ENCODE measurements at places on chromosomes 1 and 21.

- no peak for DNase-seq
Observed at GRCh38 chr1:17768651-17769241, 13.6 kb downstream of the ACTL8 start.

GRCh38 chr1:219751870-219752507 is 139.1 kb upstream of the ZC3H11B start:
- no peak for DNase-seq

GRCh38 chr1:111656086-111657017 is 36.8 kb downstream of the RAP1A start:
- DNase-seq, result no peak

GRCh38 chr1:84146411-84147032 is 2.5 kb downstream of the PRKACB start:
- no peak for DNase-seq

DNA sequence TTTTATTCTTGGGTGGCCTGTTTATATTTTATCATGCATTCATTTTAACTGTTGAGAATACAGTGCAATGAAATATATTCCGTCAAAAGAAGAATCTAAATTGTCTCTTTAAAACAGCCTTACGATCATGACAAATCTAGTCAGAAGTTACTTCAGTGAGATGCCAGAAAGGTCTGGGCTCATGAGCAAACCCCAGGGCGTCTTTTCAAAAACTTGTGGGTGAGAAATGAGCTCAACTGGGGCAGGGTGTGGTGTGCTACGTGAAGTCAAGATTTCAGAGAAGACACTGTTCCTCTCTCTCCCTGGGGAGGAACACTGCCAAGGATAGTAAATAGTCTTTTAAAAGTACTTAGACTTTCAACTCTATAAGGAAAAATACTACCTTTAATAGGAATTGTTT is 13.4 kb upstream of the UAP1 start:
- no peak for DNase-seq

DNA sequence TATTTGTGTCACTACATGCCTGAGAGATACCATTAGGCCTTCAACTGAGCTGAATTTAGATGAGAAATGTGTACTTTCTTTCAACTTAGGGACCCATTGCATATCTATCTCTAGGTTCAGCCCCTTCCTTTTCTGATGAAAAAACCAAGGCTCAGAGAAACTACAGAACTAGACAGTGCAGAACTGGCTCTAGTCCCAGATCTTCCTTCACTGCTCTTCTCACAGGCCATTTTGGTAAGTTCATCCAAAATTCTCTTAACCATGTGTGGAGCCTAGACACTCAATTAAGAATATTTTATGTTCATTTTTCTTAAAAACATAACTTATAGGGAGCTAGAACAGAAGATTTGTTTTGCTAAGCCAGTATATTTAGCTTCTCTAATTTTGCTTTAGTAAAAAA is 128.9 kb downstream of the ASTN1 start:
- no peak for DNase-seq

DNA sequence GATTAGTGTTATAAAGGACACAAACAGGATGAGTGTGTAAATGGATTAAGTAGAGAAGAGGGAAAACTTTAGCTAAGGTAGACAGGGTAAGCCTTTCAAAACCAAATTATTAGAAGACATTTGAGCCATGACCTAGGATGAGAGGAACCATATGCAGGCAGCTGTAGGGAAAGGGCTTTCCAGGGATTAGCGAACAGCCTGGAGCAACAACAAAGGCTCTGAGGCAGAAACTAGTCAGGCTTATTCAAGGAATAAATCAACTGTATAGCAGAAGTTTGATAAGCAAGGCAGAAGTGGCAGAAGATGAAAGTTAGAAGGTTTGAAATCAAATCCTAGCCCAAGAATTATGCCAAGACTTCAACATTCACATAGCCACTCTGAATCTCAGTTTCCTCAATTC is 21.3 kb downstream of the AIDA start:
- DNase-seq, result no peak

DNA sequence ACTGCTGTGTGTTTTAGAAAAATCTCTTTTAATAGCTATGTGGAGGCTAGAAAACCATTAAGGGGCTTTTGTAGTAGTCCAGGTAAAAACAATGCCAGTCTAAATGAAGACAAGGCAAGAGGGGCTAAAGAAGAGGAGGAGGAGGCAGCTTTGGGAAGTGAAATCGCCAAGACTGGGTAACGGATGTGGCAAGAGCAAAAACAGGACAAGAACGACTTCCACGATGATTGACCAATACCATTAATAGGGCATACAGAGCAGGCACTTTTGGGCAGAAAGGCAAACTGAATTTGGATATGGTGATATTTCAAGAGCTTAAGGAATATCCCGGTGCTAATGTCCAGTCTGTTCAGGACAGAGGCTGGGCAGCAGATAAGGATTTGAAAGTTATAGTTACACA is 22.0 kb downstream of the COA6 start:
- DNase-seq, result no peak

DNA sequence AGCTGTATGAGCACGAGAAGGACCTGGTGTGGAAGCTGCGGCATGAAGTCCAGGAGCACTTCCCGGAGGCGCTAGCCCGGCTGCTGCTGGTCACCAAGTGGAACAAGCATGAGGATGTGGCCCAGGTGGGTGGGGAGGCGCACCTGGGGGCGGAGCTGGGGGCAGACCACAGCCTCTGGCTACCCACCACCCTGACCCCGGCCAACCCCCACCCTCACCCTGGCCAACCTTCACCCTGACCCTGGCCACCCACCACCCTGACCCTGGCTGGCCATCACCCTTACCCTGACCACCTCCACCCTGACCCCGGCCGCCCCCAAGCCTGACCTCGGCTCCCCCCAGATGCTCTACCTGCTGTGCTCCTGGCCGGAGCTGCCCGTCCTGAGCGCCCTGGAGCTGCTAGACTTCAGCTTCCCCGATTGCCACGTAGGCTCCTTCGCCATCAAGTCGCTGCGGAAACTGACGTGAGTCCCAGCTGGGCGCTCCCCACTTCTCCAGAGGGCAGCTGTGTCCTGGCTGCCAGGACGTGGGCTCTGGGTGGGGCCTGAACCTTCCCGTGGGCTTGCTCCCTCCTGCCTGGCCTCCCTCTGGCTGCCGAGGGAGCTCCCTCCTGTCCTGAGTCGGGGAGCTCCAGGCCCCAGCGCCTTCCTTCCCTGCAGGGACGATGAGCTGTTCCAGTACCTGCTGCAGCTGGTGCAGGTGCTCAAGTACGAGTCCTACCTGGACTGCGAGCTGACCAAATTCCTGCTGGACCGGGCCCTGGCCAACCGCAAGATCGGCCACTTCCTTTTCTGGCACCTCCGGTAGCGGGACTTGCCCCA is 69.5 kb downstream of the PIK3CD start:
- no peak for DNase-seq

GRCh38 chr1:214439352-214440119 is 111.9 kb downstream of the PTPN14 start:
- no peak for DNase-seq

GRCh38 chr1:81974883-81975555 is 174.3 kb downstream of the ADGRL2 start:
- DNase-seq, result no peak

GRCh38 chr21:46428987-46429710 is 29.5 kb upstream of the DIP2A start:
- DNase-seq, result no peak

GRCh38 chr1:228982637-228983036 is 247.4 kb downstream of the RHOU start:
- DNase-seq, result no peak

- no peak for DNase-seq
Observed at GRCh38 chr1:51963592-51964308, 26.8 kb downstream of the RAB3B start.

DNA sequence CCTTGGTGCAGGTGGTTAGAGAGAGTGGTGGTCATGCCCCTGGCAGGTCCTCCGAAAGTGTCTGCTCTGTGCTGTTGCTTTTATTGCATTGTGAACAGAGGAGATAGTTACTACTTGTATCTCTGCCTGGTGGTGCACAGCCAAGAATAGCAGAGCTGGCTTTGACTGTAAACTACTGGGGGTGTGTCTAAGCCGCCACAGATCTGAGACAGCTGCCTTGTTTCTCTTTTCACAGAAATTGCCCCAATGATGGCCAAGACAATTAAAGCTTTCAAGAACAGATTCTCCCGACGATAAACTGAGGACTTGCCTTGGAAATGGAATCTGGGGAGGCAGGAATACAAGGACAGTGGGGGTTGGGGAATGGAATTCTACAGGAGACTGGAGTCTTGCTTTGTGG is 16.0 kb downstream of the ELOA start:
- DNase-seq, result no peak

GRCh38 chr1:203252678-203253077 is 23.2 kb upstream of the CHIT1 start:
- DNase-seq, result no peak

DNA sequence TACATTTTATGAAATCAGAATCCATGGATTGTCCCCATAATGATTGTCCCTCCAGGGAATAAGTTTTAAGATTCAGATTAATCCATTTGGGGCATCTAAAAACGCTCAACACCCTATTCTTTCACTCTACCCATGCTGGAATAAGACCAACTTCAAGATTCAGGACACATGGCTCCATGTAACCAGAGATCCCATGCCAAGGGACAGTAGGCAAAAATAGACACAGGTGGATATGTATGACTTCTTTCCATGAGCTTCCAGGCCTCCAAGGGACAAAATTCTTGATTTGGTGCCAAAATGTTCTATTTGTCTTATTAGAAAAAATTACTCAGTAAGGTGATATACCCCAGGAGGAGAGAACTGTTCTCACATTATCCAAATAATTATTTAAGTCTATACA is 178.8 kb downstream of the NRIP1 start:
- no peak for DNase-seq
